Activated T-helper 1 cell treated with anti-CD3 and anti-CD28 coated beads, Interleukin-12 subunit alpha, Interleukin-12 subunit beta, Interleukin-2, Interleukin-4 antibody, amounts not matched to agents 30 ng/mL and 10 ng/mL and 1 ng/mL, durations not matched to agents 14 hours and 24 hours and 36 hours (primary cell): ENCODE measurements at places on chromosomes 2 and 18. TPM values are rescaled to one million over a fixed set of nuclear protein-coding genes. Genes with fewer than 3 reads are reported as not detected.

GRCh38 chr18:46402396-46402795 is 254.6 kb downstream of the LOXHD1 start:
- H3K27ac ChIP-seq: no peak overlapping the region
- H3K4me1 ChIP-seq: peaks cover 4% of the 10 kb centered on the region
- H3K27me3 ChIP-seq: peaks cover 10% of the 10 kb centered on the region
- no peak overlapping the region for H3K4me3 ChIP-seq
- no peaks in the 10 kb centered on the region for H3K36me3 ChIP-seq

GRCh38 chr2:197141702-197142473 is 168.7 kb downstream of the ANKRD44 start:
- DNase-seq: no peak
- peaks cover 25% of the 10 kb centered on the region for H3K36me3 ChIP-seq
- no peak overlapping the region for H3K4me3 ChIP-seq
- no peaks in the 10 kb centered on the region for H3K27me3 ChIP-seq
- H3K4me1 ChIP-seq: peaks cover 71% of the 10 kb centered on the region
- no peak overlapping the region for H3K27ac ChIP-seq

DNA sequence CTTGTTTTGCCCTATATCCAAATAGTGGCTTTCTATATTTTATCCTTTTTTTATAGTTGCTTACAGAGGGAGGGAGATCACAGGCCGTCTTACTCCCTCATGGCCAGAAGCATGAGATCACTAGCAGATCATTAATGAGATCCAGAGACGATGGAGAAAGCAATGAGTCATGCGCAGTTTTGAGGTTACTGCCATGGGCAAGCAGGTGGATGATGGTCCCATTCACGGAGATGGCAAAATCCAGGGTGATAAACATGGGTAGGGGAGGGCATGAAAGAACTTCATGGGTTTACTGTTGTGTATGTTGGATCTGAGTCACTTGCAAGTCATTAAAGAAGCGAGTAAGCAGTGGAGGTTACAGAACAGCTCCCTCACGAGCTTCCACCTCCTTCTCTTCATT is 60.4 kb downstream of the C18orf63 start:
- no peak overlapping the region for H3K4me3 ChIP-seq
- H3K36me3 ChIP-seq: peaks cover 5% of the 10 kb centered on the region
- no peak overlapping the region for H3K27ac ChIP-seq
- peaks cover 3% of the 10 kb centered on the region for H3K27me3 ChIP-seq

- H3K36me3 ChIP-seq: peaks cover 10% of the 10 kb centered on the region
- no peak overlapping the region for H3K27ac ChIP-seq
- DNase-seq: no peak
- no peak overlapping the region for H3K4me3 ChIP-seq
- no peaks in the 10 kb centered on the region for H3K4me1 ChIP-seq
Measured at GRCh38 chr2:205730701-205731582, 48.6 kb downstream of the NRP2 start.

GRCh38 chr18:34126121-34126520 is 98.6 kb downstream of the NOL4 start:
- no peaks in the 10 kb centered on the region for H3K27me3 ChIP-seq
- no peak overlapping the region for H3K27ac ChIP-seq
- DNase-seq: no peak

DNA sequence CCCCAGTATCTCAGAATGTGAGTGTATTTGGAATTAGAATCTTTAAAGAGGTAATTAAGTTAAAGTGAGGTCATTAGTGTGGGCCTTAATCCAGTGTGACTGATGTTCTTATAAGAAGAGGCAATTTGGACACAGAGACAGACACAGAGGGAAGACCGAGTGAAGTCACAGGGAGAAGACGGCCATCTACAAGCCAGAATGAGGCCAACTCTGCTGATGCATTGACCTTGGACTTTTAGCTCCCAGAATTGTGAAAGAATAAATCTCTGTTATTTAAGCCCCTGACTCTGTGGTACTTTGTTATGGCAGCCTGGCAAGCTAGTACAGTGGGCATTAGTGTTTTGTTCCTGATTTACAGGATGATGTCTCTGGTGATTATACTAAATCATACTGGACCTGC is 64.6 kb downstream of the LTBP1 start:
- no peaks in the 10 kb centered on the region for H3K4me1 ChIP-seq
- peaks cover 2% of the 10 kb centered on the region for H3K27me3 ChIP-seq
- H3K27ac ChIP-seq: no peak overlapping the region
- no peak overlapping the region for H3K4me3 ChIP-seq
- DNase-seq: no peak

- DNase-seq: no peak
- H3K4me3 ChIP-seq: no peak overlapping the region
- H3K4me1 ChIP-seq: no peaks in the 10 kb centered on the region
- H3K27ac ChIP-seq: no peak overlapping the region
- H3K27me3 ChIP-seq: peaks cover 2% of the 10 kb centered on the region
Measured at GRCh38 chr18:46574743-46575115, 82.3 kb downstream of the LOXHD1 start.

DNA sequence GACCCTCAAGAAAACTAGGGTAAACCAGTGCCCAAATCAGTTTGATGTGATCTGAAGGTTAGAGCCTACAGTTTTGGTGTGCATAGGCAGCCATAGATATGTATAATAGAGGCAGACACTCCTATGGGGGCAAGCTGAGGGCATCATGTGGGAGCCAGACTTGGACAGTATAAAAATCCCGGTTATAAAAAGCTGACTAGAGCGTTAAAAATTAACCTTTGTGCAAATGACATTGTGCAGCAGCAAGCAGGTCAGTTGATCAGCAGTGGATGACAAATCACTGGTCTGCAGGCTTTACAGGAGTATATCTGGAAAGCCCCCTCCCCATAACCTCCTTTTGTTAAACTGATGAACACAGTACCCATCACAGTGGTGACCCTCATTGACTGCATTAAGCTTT is 107.8 kb downstream of the CTNNA2 start:
- H3K36me3 ChIP-seq: no peaks in the 10 kb centered on the region
- no peak overlapping the region for H3K4me3 ChIP-seq
- no peaks in the 10 kb centered on the region for H3K4me1 ChIP-seq

GRCh38 chr2:235083822-235084221 is 132.0 kb downstream of the SH3BP4 start:
- H3K27ac ChIP-seq: no peak overlapping the region
- H3K36me3 ChIP-seq: no peaks in the 10 kb centered on the region
- H3K4me1 ChIP-seq: no peaks in the 10 kb centered on the region
- no peak for DNase-seq

DNA sequence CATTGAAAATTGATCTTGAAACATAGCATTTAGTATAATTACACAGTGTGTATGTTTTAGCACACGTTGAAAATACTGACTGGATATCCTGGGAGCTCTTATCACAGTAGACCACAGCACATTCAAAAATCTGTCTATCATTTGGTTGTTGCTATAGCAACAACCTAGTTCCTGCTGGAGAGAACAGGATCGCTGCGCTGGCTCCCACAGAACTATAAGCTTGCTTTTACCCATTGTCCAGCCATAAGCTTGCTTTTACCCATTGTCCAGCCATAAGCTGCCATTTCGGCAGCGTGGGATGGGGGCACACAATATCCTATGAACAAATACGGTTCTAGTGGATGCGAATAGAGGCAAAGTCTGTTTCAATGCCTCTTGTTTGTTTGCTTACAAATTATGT is 70.4 kb upstream of the ST6GAL2 start:
- H3K36me3 ChIP-seq: no peaks in the 10 kb centered on the region
- no peaks in the 10 kb centered on the region for H3K4me1 ChIP-seq

DNA sequence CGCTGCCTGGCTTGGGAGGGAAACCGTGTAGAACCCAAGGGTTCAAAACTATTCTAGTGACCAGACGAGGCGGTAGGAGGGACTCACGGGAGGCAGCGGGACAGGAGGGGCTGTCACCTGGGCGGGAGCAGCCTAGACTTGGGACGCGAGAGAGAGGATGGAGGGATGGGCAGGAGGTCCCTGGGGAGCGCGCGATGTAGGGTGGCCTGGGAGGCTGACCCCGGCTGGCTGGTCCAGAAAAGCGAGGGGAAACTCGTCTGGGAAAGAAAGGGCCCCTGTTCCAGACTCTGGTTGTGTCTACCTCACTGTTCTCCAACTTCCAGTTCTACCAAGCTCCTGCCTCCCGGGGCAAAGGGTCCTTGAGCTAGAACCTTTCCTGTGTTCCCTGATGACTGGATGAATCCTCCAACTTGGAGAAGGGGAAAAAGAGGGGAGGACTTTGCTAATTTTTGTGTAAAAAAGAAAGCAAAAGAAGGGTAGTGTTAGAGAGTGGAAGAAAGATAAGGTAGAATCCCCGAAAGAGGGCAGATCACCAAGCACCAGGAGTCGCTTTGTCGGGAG is 1.4 kb downstream of the DOK6 start:
- no peak overlapping the region for H3K27ac ChIP-seq
- peaks cover 7% of the 10 kb centered on the region for H3K4me1 ChIP-seq

- DNase-seq: no peak
- no peaks in the 10 kb centered on the region for H3K36me3 ChIP-seq
- H3K27ac ChIP-seq: no peak overlapping the region
- peaks cover 12% of the 10 kb centered on the region for H3K27me3 ChIP-seq
- no peak overlapping the region for H3K4me3 ChIP-seq
- H3K4me1 ChIP-seq: no peaks in the 10 kb centered on the region
Measured at GRCh38 chr2:85788603-85789002, 34.8 kb downstream of the ATOH8 start.

- H3K4me3 ChIP-seq: peak overlapping the region; percentile 80
- peaks cover 16% of the 10 kb centered on the region for H3K4me1 ChIP-seq
- peaks cover 39% of the 10 kb centered on the region for H3K27me3 ChIP-seq
- DNase-seq: no peak
- H3K27ac ChIP-seq: no peak overlapping the region
Measured at GRCh38 chr18:76451396-76452331, 43.4 kb downstream of the ZNF516 start.

DNA sequence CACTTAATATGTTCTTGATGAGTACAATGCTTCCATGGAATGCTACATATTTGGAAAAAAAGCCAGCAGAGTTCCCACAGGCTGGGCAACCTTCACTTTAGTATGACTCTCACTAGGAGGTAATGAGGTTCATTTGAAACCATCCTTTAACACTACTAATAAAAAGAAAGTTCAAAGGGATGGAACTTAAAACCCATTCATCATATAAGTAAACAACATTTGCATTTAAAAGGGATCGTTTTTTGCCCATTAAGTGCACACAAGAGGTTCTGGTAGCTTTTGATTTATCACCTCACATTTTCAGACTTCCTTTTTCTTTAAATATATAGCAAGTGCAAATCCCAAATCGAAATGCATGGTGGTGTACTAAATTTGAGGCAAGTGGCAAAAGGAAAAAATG is 270.8 kb upstream of the DCC start:
- H3K4me1 ChIP-seq: no peaks in the 10 kb centered on the region
- H3K36me3 ChIP-seq: no peaks in the 10 kb centered on the region
- no peaks in the 10 kb centered on the region for H3K27me3 ChIP-seq
- H3K27ac ChIP-seq: no peak overlapping the region

- H3K36me3 ChIP-seq: no peaks in the 10 kb centered on the region
- H3K4me3 ChIP-seq: no peak overlapping the region
- DNase-seq: no peak
- no peak overlapping the region for H3K27ac ChIP-seq
Measured at GRCh38 chr2:166090346-166090745, 37.5 kb downstream of the SCN1A start.

- H3K36me3 ChIP-seq: no peaks in the 10 kb centered on the region
- no peak overlapping the region for H3K4me3 ChIP-seq
- DNase-seq: no peak
- H3K4me1 ChIP-seq: no peaks in the 10 kb centered on the region
- H3K27ac ChIP-seq: no peak overlapping the region
Measured at GRCh38 chr18:68764016-68764415, 33.9 kb upstream of the CCDC102B start.

DNA sequence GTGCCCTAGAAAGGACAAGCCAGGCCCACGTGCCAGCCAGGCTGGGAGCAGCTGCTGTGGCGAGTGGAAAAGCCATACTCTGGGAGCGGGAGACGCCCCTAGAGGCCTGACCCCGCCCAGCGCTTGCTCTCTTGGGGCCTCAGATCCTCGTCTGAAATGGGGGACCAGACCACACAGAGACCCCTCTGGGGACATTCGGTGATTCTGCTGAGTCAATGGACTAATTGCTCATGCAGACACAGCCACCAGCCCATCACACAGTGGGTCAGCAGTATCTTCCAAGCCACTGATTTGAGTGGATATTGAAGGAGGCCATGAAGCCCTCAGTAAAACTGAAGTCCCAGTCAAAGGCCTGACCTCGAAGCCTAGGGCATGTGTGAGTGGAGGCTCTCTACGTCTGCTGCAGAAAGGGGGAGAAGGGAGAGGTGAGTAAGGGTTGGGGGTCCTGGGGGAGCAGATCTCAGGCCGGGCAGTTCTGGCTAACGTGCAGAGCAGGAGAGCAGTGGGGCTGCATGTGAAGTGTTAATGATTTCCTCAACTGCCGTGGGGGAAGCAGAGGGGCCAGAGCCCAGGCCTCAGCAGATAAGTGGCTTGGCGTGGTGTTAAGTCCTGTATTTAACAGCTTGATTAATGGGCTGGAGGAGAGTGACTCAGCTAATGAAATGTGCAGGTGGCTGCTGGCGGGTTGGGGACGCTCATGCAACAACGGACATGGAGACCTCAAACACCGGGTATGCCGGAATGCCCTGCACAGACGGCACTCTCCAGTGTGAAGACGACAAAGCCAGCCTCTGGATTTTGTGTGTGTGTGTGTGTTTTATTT is 104.4 kb upstream of the TWIST2 start:
- no peak for DNase-seq
- H3K4me1 ChIP-seq: no peaks in the 10 kb centered on the region
- H3K36me3 ChIP-seq: no peaks in the 10 kb centered on the region
- no peak overlapping the region for H3K4me3 ChIP-seq
- no peak overlapping the region for H3K27ac ChIP-seq

The DSG1 gene
- total RNA-seq: not detected in 2 replicates

The EPG5 gene
- total RNA-seq: 14.3 and 14.6 TPM in 2 replicates

The PSD4 gene
- total RNA-seq: 249 and 257 TPM in 2 replicates

The CIDEA gene
- not detected in 2 replicates for total RNA-seq

The CD302 gene
- total RNA-seq: 0.44 and 0.47 TPM in 2 replicates

The MPP4 gene
- total RNA-seq: not detected in 2 replicates

The STPG4 gene
- 0.34 TPM in 1 of 2 replicates, not detected in the other for total RNA-seq

The MAP3K19 gene
- total RNA-seq: not detected in 2 replicates
